ENCODE measurements at places on chromosomes 2 and 18.

- H3K4me3 ChIP-seq = no peak overlapping the region
- H3K4me1 ChIP-seq = no peaks in the 10 kb centered on the region
- no peaks in the 10 kb centered on the region for H3K36me3 ChIP-seq
- DNase-seq = no peak
- no peak overlapping the region for H3K27ac ChIP-seq
Observed at GRCh38 chr2:179518830-179519229, 254.2 kb upstream of the SESTD1 start.

GRCh38 chr18:57352761-57353136, 392 bp downstream of the ST8SIA3 start:
- no peaks in the 10 kb centered on the region for H3K27me3 ChIP-seq
- no peak for DNase-seq
- no peaks in the 10 kb centered on the region for H3K36me3 ChIP-seq
- H3K4me3 ChIP-seq = peak overlapping the region; percentile 67
- H3K27ac ChIP-seq = no peak overlapping the region

- no peaks in the 10 kb centered on the region for H3K27me3 ChIP-seq
- no peaks in the 10 kb centered on the region for H3K4me1 ChIP-seq
- DNase-seq = no peak
- H3K4me3 ChIP-seq = no peak overlapping the region
- H3K27ac ChIP-seq = no peak overlapping the region
Observed at GRCh38 chr2:181910028-181910831, 18.7 kb downstream of the ITPRID2 start.

GRCh38 chr2:30776831-30777635, 30.2 kb downstream of the CAPN13 start:
- H3K27ac ChIP-seq = no peak overlapping the region
- no peak for DNase-seq
- H3K4me3 ChIP-seq = no peak overlapping the region
- no peaks in the 10 kb centered on the region for H3K4me1 ChIP-seq
- H3K27me3 ChIP-seq = no peaks in the 10 kb centered on the region

DNA sequence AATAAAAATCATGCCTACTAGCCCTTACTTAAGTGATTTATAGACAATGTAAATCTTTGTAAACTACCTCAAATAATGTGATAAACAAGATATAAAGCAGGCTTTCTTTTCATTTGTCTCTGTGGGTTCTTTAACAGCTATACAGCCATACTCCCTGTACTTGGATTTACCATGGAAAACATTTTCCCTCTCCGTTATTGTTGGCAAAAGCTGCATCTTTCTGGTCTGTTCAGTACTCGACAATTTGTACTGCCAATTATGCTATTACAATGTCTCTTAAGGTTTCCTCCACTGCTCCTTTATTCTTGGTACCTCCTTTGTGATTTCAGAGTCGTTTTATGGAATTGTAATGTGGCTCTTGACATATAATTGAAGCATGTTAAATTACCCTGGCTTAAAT, 426.3 kb upstream of the PKDCC start:
- H3K4me3 ChIP-seq = no peak overlapping the region

GRCh38 chr2:169860149-169860548, 32.9 kb downstream of the UBR3 start:
- H3K4me1 ChIP-seq = no peaks in the 10 kb centered on the region
- H3K27ac ChIP-seq = no peak overlapping the region
- DNase-seq = no peak
- no peak overlapping the region for H3K4me3 ChIP-seq
- H3K36me3 ChIP-seq = no peaks in the 10 kb centered on the region
- no peaks in the 10 kb centered on the region for H3K27me3 ChIP-seq

GRCh38 chr2:64769392-64770044, 115.8 kb upstream of the SERTAD2 start:
- no peak overlapping the region for H3K4me3 ChIP-seq
- no peak for DNase-seq
- no peaks in the 10 kb centered on the region for H3K36me3 ChIP-seq
- 0 out of 2 replicates have a peak, but pooled peaks cover 1% of the 10 kb centered on the region for H3K4me1 ChIP-seq

DNA sequence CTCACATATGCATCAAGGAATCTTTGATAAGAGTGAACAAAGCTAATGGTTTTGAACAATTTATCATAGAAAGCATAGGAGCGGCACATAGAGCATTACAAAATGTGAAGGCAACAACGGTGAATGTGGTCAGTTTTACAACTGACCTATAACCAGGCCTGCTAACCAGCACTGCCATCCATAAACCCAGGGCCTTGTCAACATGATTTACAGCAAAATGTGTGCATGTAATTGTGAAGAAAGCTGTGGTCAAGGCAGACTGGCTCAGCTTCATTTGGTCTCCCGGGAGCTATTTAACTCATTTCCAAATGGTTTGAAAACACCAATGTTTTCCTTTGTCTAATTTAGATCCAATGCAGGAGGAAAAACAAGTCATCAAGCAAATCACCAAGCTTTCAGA, 119.8 kb downstream of the DHRS9 start:
- H3K4me3 ChIP-seq = no peak overlapping the region
- no peaks in the 10 kb centered on the region for H3K36me3 ChIP-seq
- DNase-seq = no peak
- no peak overlapping the region for H3K27ac ChIP-seq
- H3K27me3 ChIP-seq = no peaks in the 10 kb centered on the region

- no peak for DNase-seq
- peaks cover 3% of the 10 kb centered on the region for H3K4me1 ChIP-seq
- peak overlapping the region; percentile 35 for H3K4me3 ChIP-seq
- peaks cover 11% of the 10 kb centered on the region for H3K27me3 ChIP-seq
Observed at GRCh38 chr2:236568068-236568921, 1.3 kb upstream of the ACKR3 start.

GRCh38 chr18:10543277-10543676, 17.4 kb downstream of the NAPG start:
- no peaks in the 10 kb centered on the region for H3K4me1 ChIP-seq
- H3K36me3 ChIP-seq = peaks cover 4% of the 10 kb centered on the region
- H3K4me3 ChIP-seq = no peak overlapping the region
- DNase-seq = no peak

- H3K27ac ChIP-seq = no peak overlapping the region
- H3K36me3 ChIP-seq = no peaks in the 10 kb centered on the region
- no peaks in the 10 kb centered on the region for H3K27me3 ChIP-seq
- H3K4me1 ChIP-seq = no peaks in the 10 kb centered on the region
- no peak overlapping the region for H3K4me3 ChIP-seq
Observed at GRCh38 chr2:133286326-133286922, 281.8 kb downstream of the NCKAP5 start.

DNA sequence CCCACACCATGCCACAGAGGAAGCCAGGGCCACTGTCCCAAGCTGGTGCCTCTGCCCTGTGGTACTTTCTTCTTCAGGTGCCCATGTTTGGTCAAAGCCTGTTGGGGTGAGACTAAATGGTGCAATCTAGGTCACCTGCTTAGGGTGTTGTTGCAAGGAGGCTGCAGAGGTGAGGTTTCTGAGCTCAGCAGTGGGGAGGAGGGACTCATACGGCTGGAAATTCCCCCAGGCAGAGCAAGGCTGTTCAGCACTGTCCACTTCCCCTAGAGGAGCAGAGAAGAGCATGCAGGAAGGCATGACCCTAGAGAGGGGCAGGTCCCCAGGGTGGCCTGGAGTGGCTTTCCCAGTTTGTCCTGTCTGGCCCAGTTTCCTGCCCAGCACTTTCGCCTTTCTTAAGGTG, 211.0 kb downstream of the HAUS1 start:
- H3K4me1 ChIP-seq = no peaks in the 10 kb centered on the region
- H3K4me3 ChIP-seq = no peak overlapping the region
- H3K36me3 ChIP-seq = no peaks in the 10 kb centered on the region

DNA sequence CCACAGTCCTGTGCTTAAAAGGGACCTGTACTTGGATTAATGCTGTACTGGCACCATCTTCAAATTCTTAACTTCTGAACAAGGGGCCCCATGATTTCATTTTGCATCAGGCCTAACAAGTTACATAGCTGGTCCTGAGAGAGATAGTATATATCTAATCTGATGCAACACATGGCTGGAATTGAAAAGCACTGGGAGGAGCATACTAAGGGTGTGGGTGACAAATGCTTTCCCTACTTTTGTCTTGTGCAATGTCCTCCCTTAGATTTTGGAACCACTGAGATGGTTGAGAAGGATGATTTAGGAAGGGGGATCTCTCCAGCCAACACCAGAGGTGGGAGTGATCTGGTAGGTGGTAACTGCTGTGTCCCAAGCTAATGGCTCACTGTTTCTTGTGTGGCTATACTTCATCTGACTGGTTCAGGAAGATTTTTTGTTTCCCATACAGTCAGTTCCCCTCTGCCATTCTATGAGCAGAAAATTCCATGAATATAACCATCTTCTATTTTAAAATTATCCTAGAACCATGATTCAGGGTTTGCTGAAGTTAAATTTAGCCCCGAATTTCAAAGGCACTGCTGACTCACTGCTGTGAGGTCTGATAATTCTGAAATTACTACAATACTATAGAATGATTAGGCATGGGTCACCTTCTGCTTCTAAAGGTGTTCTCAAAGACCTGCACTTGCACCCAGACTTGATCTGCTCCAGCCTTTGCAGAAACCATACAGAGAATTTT, 108.3 kb upstream of the NCKAP5 start:
- no peak overlapping the region for H3K4me3 ChIP-seq
- H3K27me3 ChIP-seq = no peaks in the 10 kb centered on the region
- H3K36me3 ChIP-seq = no peaks in the 10 kb centered on the region
- no peak for DNase-seq
- H3K27ac ChIP-seq = no peak overlapping the region

DNA sequence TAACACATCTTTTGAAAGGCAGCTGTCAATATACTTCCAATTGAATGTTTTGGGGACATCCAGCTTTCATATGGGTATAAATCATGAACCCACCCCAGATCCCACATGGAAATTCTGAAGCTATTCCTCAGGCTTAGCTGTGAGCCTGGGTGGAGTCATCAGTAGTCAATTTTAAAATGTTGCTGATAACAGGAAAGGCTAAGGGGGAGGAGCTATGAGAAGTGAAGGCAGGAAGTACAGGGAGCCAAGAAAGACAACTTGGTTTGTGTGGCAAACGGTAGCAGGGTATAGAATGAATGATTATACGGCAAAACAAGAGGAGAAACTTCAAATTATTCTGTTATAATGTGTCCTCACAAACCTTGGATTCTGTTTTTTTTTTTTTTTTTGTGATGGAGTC, 108.6 kb downstream of the QPCT start:
- DNase-seq = no peak
- H3K4me1 ChIP-seq = no peaks in the 10 kb centered on the region
- no peak overlapping the region for H3K27ac ChIP-seq
- no peaks in the 10 kb centered on the region for H3K27me3 ChIP-seq
- H3K36me3 ChIP-seq = no peaks in the 10 kb centered on the region
- no peak overlapping the region for H3K4me3 ChIP-seq

DNA sequence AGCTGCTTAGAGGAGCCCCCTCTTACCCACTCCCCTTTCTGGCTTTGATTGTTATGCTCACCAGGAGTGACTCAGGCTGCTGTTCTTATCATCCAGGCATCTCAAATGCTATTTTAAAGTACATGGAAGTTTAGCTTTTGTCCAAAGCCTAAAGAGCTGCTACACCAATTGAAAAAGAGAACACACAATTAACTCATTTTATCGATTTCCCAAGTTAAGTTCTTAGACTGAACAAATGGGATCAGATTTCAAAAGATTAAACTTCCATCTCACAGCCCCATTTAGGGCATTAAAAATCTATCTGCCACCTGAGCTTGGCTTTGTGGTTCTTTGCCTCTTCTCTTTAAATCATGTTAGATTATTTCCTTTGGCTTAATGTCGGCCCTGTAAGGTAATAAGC, 81.2 kb downstream of the MYO5B start:
- no peak for DNase-seq
- no peaks in the 10 kb centered on the region for H3K36me3 ChIP-seq
- H3K27me3 ChIP-seq = no peaks in the 10 kb centered on the region
- H3K27ac ChIP-seq = no peak overlapping the region
- no peaks in the 10 kb centered on the region for H3K4me1 ChIP-seq

GRCh38 chr2:160209516-160209856, 9.4 kb upstream of the ITGB6 start:
- no peak overlapping the region for H3K27ac ChIP-seq
- DNase-seq = no peak
- H3K36me3 ChIP-seq = no peaks in the 10 kb centered on the region
- no peak overlapping the region for H3K4me3 ChIP-seq
- no peaks in the 10 kb centered on the region for H3K4me1 ChIP-seq
- H3K27me3 ChIP-seq = no peaks in the 10 kb centered on the region

DNA sequence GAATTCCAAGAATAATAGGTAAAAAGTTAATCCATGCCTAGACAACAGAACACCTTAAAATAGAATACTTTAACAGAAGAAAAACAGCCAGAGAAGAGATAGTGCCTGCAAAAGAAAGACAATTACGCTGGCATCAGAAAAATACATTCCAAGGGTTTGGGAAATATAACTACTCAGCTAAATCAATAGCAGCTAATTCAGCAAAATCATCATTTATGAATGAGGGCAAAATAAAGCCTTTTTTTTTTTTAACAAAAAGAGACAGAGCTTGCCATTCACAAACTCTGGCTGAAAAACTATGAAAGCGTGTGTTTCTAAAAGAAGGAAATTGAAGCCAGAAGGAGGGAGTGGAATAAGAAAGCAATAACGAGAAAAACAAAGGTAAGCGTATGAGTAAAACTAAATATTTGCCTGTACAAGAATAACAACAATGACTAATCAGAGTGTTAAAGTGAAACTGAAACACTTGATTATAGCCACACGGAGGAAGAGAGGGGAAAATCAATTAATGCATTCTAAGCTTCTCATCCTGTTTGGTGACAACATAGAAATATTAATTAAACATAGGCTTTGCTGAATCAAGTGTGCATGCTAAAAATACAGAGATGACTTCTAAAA, 90.2 kb downstream of the EHD3 start:
- no peak for DNase-seq
- H3K4me3 ChIP-seq = no peak overlapping the region
- H3K4me1 ChIP-seq = no peaks in the 10 kb centered on the region
- H3K36me3 ChIP-seq = no peaks in the 10 kb centered on the region
- H3K27me3 ChIP-seq = no peaks in the 10 kb centered on the region
- H3K27ac ChIP-seq = no peak overlapping the region

GRCh38 chr2:980176-980575, 29.5 kb downstream of the SNTG2 start:
- H3K4me3 ChIP-seq = no peak overlapping the region
- no peaks in the 10 kb centered on the region for H3K27me3 ChIP-seq
- H3K27ac ChIP-seq = no peak overlapping the region

GRCh38 chr2:88218981-88219380, 48.8 kb downstream of the THNSL2 start:
- no peak for DNase-seq
- H3K4me3 ChIP-seq = no peak overlapping the region
- H3K36me3 ChIP-seq = no peaks in the 10 kb centered on the region
- H3K27me3 ChIP-seq = no peaks in the 10 kb centered on the region
- no peak overlapping the region for H3K27ac ChIP-seq
- H3K4me1 ChIP-seq = peaks cover 1% of the 10 kb centered on the region

Data from iPS DF 6.9 (cell line).